ENCODE measurements at places on chromosomes 13 and 19.

- no peak for DNase-seq
Measured at GRCh38 chr13:69556540-69557196, 551.0 kb upstream of the ATXN8OS start.

GRCh38 chr19:55276720-55277430, 3.0 kb downstream of the HSPBP1 start:
- no peak for DNase-seq

- DNase-seq, result no peak
Measured at GRCh38 chr13:34300559-34300958, 482.6 kb downstream of the RFC3 start.

- no peak for DNase-seq
Measured at GRCh38 chr13:38412266-38412665, 62.6 kb downstream of the UFM1 start.

- no peak for DNase-seq
Measured at GRCh38 chr13:25778808-25779305, 273.0 kb downstream of the SHISA2 start.

- DNase-seq, result no peak
Measured at GRCh38 chr13:33072282-33072681, 56.1 kb downstream of the KL start.

- peak; percentile 2 for DNase-seq
Measured at GRCh38 chr19:9673912-9674662, 813 bp downstream of the ZNF562 start.

GRCh38 chr13:58476206-58476918, 844.8 kb downstream of the PCDH17 start:
- DNase-seq, result no peak

DNA sequence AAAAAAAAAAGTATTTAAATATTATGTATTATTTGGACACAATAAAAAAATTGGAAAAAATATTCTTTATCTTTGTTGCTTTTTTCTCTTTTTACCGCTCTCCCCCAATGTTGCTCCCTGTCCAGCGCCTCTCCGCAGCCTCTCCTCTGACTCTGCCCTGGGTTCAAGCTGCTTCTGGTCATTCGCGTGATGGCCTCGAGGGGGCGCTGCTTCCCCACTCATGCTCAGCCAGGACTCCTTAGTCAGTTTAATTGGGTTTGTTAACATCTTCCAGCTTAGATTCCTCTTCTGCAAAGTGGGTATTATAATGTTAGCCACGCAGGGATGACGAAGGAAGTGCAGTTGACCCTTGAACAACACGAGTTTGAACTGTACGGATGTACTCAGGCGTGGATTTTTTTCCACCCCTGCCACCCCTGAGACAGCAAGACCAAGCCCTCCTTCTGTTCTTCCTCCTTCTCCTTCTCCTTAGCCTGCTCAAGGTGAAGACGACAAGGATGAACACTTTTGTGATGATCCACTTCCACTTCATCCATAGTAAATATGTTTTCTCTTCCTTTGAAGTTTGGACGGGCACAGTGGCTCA, 4.9 kb upstream of the NWD1 start:
- DNase-seq, result peak; percentile 36

DNA sequence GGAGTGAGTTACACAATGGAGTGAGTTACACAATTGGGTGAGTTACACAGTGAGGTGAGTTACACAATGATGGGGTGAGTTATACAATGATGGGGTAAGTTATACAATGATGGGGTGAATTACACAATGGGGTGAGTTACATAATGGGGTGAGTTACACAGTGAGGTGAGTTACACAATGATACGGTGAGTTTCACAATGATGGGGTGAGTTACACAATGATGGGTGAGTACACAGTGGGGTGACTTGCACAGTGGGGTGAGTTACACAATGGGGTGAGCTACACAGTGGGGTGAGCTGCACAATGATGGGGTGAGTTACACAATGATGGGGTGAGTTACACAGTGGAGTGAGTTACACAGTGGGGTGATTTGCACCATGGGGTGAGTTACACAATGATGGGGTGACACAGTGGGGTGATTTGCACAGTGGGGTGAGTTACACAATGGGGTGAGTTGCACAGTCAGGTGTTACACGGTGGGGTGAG, 52.5 kb upstream of the GAS6 start:
- DNase-seq, result no peak

All from effector memory CD8-positive, alpha-beta T cell (primary cell).